ENCODE measurements at places on chromosomes 4 and X.

DNA sequence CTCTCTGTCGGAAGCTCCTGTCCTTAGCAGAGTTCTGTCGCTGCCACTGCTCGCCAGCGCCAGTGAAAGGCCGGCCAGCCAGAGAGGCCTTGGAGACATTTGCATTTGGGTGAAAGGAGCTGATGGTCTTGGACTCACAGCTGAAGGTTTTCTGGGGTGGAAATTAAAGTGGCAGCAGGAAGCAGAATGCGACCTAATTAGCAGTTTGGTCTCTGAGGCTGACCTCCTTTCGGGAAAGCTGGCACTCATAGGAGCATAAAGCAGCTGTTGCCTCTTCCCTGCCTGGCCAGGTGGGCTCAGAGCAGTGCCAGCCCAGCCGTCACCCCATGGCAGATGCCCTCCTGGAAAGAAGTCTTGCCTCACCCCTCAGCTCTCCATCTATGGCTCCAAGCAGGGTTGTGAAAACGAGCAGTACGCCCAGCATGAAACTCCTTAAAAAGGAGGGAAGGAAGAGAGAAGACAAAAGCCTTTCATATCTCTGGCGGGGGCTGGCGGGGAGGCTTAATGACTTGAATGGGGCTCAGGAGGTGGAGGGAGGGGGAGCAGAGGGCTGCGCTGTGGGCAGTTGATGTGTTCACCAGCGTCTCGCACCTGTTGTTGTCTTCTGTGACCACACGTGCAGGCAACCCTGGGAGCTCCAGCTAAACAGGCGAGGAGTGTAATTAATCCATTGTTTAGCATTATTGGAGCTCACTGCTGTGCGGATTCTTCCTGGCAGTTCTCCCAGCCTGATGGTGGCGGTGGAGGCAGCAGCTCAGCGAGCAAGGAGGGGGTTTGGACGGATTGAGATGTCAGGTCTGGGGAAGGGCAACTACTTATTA, 264.0 kb downstream of the MID1IP1 start:
- no peak for DNase-seq

GRCh38 chrX:7568130-7568529, 274.8 kb upstream of the VCX start:
- no peak for DNase-seq

GRCh38 chr4:138404251-138404650, 162.1 kb upstream of the SLC7A11 start:
- DNase-seq: no peak

GRCh38 chrX:14386981-14387380, 142.4 kb upstream of the GLRA2 start:
- no peak for DNase-seq

- no peak for DNase-seq
These were observed at the start of gene CFAP47 for GRCh38 chrX:35919536-35920309. TSS of gene CFAP47 (plus strand) at chrX:35919734. CDS start at chrX:35919800, 66 bp downstream.
